Skeletal muscle cell (primary cell): ENCODE measurements at places on chromosomes 2 and 18.

GRCh38 chr2:185463481-185463880, 275.1 kb upstream of the FSIP2 start:
- no peak for DNase-seq

DNA sequence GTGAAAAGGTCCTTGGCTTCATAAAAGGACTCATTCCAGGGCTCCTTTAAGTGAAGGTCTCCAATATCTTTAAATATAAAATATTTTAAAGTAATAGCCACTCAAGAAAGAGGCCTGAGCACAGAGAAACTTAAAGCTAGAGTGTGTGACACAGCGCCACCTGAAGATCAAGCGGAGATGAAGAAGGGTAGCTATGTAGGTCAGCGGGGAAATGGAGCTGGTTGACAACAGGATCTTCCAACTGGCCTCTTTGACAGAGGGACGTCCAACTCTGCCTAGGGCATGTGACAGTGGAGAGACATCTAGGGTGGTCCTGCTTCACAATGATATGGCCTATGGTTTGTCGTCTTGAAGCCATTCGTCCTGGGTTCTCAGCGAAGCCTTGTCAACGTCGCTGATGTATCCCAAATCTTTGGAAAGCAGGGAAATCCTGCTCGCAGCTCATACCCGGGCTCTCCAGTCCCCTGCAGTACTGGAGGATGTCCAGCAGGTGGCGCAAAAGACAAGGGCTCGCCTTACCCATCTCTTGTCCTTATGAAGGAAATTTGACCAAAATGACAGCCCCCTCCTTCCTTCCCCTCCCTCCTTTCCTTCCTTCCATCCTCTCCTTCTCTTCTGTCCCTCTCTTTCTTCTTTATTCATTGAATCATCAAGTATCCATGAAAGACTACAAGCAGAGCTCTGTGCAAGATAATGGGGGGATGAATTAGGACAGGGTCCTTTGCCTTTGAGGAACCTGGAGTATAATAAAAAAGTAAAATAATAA, 59.6 kb downstream of the LONRF2 start:
- DNase-seq = no peak

GRCh38 chr2:229376866-229377265, 105.8 kb upstream of the PID1 start:
- DNase-seq = no peak

DNA sequence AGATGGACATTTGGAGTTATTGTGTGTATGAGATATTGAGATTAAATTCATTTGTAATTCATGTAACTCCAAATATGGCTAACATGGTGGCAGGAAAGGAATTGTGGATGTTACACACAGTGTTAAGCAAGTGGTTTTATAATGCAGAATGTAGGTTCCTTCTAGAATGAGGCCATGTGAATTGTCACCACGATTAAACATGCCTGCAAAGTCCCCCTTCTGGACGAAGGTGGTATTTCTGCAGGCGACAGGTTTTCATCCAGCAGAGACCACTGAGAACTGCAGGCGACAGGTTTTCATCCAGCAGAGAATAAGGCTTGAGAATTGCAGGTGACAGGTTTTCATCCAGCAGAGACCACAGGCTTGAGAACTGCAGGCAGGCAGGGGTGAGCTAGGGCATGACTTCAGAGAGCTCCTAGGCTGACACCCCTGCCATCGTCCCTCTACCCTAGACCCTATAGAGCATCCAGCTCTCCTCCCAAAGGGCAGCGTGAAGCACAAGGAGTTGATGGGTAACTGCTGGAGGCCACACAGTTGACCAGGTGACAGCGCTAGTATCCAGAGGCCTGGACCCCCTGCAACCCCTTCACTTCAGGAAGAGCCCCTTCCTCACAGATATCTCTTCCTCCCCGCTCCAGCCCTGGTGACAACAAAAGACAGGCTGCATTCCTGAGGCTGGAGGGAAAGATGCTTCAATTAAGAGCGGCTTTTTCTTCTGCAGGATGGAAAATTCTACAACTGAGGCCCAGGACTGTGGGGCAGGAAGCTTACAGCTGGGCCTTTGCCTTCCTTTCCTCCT, 175.8 kb downstream of the LOXHD1 start:
- DNase-seq = peak; percentile 17

DNA sequence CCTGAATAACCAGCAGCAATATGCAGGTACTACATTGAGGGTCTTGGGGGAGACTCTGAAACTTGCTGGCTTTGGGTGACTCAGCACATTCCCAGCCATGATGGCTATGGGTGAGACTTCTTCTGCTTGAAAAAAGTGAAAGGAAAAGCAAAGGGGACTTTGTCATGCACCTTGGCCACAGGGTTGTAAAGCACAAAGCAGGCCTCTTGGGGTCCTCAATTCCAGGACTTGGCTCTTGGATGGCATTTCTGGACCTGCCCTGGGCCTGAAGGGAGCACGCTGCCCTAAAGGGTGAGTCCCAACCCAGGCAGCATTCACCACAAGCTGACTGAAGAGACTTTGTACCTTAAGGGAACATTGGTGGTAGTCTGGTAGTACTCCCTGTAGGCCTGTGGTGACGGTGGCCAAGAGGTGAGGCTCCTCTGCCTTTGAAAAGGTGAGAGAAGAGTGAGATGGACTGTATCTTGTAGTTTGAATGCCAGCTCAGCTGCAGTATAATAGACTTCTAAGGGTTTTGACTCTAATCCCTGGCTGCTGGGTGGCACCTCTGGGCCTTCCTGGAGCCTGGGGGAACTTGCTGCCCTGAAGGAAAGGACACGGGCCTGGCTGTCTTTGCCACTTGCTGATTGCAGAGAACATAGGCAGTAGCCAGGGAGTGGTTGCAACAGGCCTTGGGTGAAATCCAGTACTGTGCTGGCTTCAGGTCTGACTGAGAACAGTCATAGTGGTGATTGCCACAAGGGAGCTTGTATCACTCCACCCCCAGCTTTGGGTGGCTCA, 36.5 kb upstream of the CYTIP start:
- peak; percentile 62 for DNase-seq

- no peak for DNase-seq
These were observed 1.6 kb upstream of the RIOK3 start for GRCh38 chr18:23451491-23451890.

- no peak for DNase-seq
These were observed 40.9 kb upstream of the RGPD4 start for GRCh38 chr2:107785756-107786155.

DNA sequence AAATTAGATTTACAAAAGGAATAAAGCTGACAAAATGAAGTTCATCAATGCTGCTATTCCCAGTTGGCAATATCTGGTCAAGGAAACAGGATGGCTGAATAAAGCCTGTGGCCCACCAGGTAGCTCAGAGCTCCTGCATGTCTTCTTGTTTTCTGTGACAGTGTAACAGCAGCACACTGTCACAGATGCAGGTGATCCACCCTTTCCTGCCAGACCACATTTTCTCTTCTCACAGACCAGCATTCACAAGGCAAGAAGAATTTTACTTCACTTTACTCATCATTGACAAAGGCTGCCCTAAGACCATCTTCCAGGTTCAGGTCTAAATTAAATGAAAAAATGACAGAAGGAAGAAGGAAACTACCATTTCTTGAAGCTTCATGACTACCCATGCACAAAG, 166.2 kb upstream of the MEIS1 start:
- DNase-seq = no peak

GRCh38 chr2:29821591-29821990, 99.8 kb downstream of the ALK start:
- DNase-seq = no peak

GRCh38 chr2:31151501-31151900, 13.3 kb upstream of the GALNT14 start:
- DNase-seq = no peak
